T-helper 2 cell (primary cell): ENCODE measurements at places on chromosomes 6 and 20.
A peak's percentile ranks its signal among the peaks of the same experiment; 100 is the strongest.

- no peak for DNase-seq
Observed at GRCh38 chr20:47929368-47930115, 144.3 kb upstream of the SULF2 start.

DNA sequence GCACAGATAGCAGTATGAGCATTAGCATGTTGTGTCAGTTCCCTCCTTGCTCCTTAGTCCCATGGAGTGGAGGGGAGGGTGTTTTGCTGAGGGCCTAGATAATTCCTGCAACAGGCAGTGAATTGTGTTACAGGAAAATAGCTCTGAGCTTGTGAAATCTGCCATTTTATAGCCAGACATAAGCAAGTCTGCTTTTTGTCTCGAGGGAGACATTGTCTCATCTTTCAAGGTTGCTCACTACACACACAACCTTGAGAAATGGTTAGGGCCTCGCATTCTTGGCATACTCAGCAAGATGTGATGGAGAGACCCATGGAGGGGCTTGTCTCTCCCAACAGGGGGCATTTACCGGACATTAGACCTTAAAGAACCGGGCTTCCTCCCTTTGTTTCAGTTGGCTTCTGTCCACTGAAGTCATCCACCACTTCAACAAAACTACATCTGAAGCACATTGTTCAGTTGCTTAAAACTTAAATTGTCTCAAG, 108.0 kb upstream of the FOXO3 start:
- DNase-seq: no peak

DNA sequence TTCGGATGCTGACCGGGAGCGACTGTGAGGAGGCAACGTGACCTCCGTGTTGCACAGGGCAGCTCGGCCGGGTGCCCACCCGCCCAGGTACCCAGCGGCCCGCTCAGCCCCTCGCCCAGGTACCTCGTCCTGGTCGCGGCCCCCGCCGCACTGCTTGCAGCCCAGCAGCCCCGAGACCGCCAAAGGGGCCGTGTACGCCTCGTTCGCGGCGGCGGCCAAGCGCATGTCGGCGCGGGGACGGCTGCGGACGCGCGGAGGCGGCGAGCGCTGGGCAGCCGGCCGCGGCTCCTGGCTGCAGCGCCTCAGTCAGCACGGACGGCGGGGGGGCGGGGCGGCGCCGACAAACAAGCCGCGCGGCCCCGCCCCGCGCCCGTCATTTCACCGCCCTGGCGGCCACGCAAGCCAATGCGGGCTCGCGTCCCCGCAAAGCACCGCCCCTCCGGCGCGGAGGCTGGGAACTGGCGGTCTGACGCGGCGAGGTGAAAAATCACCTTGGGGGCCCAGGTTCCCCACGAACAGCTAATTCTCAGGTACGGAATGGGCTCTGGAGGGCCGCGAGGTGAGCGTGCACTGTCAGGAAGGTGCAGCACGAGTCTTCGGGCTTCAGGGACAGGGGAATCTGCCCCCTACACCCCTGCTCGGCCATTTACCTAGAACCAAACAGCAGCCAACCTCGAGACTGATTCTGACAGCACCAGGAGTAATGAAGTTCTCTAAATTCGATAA, 85.2 kb downstream of the SESN1 start:
- DNase-seq: peak; percentile 93

DNA sequence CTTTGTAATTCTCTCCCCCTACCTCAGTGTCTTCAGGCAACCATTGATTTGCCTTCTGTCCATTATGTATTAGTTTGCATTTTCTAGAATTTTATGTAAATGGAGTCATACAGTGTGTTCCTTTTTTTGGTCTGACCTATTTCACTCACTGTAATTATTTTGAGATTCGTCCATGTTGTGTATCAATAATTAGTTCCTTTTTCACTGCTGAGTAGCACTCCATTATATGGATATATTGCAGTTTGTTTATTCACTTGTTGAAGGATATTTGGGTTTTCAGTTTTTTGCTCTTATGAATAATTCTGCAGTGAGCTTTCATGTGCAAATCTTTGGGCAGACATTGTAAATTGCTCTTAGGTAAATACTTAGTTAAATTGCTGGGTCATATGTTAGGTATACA, 97.1 kb downstream of the CTNNBL1 start:
- DNase-seq: no peak

DNA sequence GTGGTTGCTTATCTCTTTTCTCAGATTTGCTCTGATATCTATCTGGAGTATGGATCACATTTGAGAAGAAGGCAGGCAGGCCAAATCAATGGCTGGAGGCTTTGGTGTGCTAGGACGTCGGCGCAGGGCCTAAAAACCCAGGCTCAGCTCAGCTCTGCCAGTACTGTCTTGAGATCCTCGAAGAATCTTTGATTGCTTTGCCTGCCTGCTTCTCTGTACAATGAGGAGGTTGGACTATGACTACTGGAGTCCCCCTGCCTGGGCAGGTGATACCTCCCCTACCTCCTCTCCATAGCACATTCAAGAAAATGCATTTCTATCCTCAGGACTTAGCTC, 25.1 kb downstream of the KCNK5 start:
- DNase-seq: no peak

GRCh38 chr6:149235130-149235561, 82.4 kb upstream of the TAB2 start:
- DNase-seq: no peak
